ENCODE measurements at places on chromosomes 5 and 9.

DNA sequence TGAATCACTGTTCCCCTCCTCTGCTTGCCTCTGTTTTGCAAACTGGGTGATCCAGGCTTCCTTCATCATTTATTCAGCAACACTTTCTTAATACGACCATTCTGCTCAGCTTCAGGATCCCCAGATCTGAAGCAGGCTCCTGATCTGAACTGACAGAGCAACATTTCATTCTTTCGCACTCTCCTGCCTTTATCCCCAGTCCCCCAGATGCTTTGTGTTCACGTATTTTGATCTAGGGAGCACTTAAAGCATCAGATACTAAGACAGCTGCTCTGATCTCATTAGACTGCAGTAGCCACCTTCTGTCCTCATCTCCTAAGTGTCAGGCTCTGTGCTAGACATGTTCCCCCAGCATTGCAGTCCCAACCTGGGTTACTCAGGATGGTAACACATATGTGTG, 158.0 kb downstream of the TRIO start:
- no peak for DNase-seq

DNA sequence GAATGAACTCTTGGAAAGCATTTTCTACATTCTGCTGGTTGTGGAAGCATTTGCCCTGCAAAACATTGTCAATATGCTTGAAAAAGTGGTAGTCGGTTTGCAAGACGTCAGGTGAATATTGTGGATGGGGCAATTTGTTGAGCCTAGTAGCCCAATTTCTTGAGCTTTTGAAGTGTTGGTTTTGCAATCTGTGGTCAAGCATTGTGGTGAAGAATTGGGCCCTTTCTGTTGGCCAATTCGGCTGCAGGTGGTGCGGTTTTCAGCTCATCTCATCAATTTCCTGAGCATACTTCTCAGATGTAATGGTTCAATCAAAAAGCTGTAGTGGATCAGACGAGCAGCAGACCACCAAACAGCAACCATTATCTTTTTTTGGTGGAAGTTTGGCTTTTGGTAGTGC, 426.8 kb upstream of the CDH9 start:
- no peak for DNase-seq

- peak; percentile 81 for DNase-seq
Observed at GRCh38 chr9:128034821-128035652, 32.1 kb downstream of the NAIF1 start.

GRCh38 chr5:175773534-175774070, 97.8 kb upstream of the CPLX2 start:
- DNase-seq: no peak

DNA sequence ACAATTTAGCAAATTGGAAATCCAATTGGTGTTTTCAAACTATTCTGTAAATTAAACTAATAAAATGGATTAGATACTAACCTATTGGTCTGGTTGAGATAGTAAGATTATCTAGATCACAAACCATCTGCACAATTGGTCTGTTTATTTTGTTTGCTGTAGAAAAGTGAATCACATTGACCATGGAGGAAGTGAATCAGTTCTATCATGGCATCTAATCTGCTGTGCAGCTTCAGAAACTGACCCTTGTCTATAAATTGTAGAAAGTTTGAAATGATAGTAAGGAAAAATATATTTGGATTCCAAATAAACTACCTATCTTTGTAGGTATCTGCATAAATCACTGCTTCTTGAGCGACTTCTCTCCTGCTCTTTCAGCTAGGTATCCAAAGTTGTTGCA, 1865.4 kb downstream of the MAT2B start:
- DNase-seq: no peak

GRCh38 chr9:27471789-27472188, 52.3 kb upstream of the IFNK start:
- DNase-seq: no peak

- DNase-seq: no peak
Observed at GRCh38 chr5:159386028-159386711, 55.9 kb upstream of the IL12B start.

DNA sequence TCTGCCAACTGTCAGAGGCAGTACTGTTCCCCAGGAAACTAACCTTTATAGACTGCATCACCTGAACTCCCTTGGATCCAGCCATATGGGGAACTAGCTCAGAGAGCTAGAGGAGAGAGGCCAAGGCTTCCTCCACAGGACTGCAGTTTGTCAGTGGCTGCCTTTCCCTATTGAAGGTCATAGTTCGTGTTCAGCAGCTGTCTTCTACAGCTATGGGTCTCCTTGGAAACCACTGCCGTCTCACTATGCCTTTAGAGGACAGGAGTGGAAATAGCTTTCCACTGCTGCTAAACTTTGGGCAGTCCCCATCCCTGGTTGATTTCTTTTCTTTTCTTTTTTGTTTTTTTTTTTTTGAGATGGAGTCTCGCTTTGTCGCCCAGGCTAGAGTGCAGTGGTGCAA, 4.4 kb upstream of the SLIT3 start:
- DNase-seq: no peak

DNA sequence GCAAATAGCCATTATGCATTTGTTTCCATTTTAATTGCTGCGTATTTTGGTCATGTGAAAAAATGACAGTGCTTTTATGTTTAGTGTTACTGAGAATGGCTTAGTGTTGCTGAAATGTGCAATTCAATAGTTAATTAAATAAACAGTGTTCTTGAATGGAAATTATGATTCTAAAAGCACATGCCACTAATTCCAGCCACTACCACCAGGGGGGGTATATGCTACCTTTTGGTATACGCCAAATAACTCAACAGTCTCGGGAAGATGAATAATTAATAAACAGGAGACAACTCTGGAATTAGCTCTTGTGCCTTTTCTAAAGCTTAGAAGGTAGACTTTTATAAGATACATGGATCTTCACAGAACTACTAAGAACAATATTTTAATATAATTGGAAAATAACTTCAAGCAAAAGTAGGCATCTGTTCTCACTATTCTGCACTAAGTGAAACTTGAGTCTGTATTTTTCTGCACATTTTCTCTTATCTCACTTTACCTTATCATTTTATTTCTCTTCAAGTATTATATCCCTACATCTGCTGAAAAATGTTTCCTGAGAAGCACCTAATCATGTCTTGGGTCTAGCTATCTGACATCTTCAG, 83.5 kb upstream of the MINAR2 start:
- peak; percentile 30 for DNase-seq

- no peak for DNase-seq
Observed at GRCh38 chr9:94112716-94113465, 28.6 kb downstream of the PTPDC1 start.

DNA sequence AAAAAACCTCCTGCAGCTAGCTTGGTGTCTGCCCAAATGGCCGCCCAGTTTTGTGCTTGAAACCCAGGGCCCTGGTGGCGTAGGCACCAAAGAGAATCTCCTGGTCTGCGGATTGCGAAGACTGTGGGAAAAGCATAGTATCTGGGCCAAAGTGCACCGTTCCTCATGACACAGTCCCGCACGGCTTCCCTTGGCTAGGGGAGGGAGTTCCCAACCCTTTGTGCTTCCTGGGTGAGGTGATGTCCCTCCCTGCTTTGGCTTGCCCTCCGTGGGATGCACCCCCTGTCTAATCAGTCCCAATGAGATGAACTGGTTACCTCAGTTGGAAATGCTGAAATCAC, 83.0 kb upstream of the JAK2 start:
- DNase-seq: no peak

GRCh38 chr5:110545716-110546115, 180.8 kb downstream of the TMEM232 start:
- DNase-seq: no peak

DNA sequence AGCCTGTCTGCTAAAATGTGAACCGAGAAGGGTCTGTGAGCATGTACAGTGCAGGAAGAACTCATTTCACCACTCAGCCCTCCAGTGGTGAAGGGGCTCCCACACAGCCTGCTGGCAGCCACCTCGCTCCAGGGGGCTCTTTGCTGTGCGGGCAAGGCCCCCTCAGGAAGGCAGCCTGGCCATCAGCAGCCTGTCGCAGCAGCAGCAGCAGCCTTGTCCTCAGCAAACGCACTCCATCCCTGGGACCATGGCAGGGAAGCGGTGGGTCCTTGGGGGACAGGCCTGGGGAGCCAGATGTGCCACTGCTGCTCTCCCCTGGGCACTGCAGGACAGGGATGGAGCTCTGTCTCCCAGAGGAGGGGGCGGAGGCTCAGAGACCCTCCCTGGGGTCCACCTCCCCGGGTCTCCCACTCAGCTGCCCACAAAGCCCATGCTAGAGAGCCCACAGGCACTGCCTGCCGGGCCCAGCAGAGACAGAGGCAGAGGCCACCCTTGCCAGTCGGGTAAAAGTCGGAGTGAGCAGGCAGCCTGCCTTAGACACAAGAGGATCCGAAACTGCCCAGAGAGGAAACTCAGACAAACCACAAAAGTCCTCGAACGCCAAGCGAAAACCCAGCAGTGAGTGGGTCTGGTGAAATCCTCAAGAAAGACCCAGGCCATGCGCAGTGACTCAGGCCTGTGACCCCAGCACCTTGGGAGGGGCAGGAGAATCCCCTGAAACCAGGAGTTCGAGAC, 8.0 kb downstream of the BRD3 start:
- DNase-seq: no peak

- DNase-seq: no peak
Observed at GRCh38 chr5:104643320-104643719, 1080.7 kb upstream of the NUDT12 start.

DNA sequence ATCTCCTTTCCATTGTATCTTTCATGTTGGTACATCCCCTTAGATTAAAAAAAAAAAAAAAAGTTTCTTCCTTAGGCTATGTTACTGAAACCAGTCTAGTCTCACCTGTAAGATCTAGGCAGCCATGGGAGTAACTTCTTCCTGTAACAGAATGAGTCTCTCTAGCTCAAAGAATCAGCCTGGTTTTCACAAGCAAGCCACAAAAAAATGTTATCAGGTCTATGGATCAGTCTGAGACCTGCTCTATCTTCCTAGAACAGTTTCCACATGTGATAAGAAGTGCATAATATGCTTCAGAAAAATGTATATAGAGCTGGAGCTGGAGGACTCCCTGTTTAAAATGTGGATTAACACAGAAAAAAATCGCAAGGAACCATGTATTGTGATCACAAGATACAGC, 53.8 kb downstream of the ARRDC3 start:
- no peak for DNase-seq

All from fibroblast of the conjunctiva (primary cell).